ENCODE measurements at places on chromosomes 3 and 15.
A peak's percentile ranks its signal among the peaks of the same experiment; 100 is the strongest.

DNA sequence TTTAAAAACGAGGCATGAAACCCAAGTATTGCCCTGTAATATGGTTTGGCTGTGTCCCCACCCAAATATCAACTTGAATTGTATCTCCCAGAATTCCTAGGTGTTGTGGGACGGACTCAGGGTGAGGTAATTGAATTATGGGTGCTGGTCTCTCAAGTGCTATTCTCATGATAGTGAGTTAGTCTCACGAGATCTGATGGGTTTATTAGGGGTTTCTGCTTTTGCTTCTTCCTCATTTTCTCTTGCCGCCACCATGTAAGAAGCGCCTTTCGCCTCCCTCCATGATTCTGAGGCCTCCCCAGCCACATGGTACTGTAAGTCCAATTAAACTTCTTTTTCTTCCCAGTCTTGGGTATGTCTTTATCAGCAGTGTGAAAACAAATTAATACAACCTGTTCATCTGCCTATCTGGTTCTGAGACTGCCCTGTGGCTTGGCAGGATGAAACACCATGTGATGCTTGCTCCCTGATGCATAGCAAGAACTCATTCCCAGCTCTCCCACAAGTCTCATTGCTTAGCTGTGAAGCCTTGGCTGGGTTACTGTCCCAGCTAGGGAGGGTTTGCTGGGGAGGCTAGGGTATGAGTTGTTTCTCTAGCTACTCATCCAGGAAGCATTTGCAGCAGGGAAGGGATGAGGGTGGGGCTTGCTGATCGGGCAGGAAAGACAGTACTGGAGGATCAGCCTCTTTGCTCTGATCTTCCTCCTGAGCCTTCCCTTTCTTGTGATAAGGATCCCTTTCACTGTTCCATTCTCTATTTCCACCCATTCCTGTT lies 3.7 kb upstream of the SQOR start:
- no peak for DNase-seq

DNA sequence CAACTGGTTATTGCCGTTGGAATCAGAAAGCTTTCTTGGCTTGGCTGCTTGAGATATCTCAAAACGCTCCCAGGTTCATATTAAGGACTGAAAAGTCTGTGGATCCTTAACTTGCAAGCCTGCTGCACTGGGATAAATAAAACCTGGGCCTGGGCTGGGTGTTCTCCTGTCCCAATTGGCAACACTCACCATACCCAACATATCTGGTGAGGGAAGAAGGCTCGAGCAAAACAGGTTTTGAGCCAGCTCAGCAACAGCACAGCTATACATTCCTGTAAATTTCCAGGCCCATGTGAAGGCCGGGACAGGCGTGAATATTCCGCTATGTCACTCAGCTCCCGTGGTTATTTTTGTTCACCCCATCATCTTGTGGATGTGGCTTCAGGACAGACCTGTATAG lies 169.0 kb upstream of the BCL6 start:
- DNase-seq: no peak

- no peak for DNase-seq
Observed at GRCh38 chr15:45441036-45441435, 62.7 kb upstream of the GATM start.

DNA sequence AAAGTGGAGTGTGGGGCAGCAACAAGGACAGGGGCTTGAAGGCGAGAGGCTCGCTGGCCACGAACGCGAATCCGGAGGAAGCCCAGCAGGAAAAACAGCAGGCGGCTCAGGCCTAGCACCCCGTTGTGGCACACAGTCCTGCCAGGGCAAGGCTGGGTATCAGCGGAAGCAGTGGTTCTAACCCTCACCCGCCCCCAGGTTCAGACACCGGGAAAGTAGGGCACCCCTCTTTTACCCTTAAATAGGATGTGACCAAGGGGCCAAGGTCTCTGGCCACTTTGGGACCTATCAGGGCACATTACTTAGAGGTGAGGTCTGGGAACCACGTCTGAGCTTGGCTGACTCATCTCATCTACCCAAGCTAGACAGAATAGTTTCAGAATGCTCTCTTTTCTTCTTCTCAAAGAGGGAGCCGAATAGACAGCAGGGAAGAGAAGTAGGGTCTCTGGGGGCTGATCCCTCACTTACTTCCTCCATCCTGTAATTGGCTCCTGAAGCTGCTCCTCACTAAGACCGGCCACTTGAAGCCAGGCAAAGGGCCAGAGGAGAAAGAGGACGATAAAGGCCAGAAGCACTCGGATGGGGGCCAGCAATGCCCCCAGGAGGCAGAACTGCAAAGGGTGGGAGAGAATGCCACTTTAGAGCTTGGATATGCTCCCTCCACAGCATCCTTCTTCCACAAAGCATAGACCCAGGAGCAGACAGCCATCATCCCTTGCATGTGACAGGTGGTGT lies 1.7 kb downstream of the LPCAT4 start:
- peak; percentile 13 for DNase-seq

GRCh38 chr15:38740206-38740605 lies 175.6 kb upstream of the RASGRP1 start:
- no peak for DNase-seq

DNA sequence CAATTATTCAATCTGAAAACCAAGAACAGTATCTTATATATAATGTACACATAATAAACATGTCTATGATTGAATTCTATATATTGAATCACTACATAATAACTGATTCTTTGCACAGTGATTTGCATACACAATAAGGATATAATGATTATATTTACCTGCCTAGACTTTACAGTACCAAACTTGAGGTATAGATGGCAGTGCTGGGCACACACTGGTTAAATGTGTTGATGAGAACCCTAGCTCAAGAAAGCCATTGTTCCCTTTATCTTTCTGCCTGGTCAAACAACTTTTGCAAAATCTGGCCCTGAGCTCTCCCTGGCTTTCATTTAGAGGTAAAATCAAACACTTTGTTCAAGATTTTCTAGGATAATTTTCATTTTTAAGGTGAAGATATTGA lies 697.7 kb downstream of the TUSC7 start:
- no peak for DNase-seq

GRCh38 chr3:128632301-128632700 lies 18.3 kb downstream of the RPN1 start:
- no peak for DNase-seq

DNA sequence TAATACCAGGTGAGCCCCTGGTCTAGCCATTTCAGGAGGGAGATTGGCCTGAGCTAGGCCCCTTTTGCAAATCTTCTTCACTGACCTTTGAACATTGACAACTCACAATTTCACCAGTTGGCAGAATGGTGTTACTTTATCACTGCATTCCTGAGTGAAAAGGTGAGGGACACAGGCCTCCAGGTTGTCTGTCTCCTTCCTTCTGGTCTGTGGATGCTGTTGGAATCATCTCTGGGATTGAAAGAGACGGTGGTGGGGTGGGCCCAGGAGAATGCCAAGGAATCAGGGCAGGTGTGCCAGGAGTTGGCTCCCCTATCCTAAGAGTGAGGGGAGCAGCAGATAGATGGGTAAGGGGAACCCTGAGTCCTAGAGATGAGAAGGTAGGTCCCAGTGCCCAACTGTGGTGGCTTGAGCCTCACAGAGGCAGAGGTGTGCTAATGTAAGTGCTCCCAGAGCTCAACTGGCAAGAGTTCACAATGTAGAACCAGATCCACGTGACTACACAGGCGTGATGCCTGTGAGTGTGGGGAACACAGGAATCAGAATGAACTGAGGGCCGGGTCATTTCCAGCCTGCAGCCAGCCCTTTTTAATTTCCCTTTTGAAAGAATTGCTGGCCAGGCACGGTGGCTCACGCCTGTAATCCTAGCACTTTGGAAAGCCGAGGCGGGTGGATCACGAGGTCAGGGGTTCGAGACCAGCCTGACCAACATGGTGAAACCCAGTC lies 11.2 kb downstream of the C3orf62 start:
- no peak for DNase-seq

GRCh38 chr3:138148503-138148902 lies 16.3 kb upstream of the A4GNT start:
- DNase-seq: no peak

- DNase-seq: no peak
Observed at GRCh38 chr3:147269907-147270306, 136.4 kb downstream of the ZIC4 start.

DNA sequence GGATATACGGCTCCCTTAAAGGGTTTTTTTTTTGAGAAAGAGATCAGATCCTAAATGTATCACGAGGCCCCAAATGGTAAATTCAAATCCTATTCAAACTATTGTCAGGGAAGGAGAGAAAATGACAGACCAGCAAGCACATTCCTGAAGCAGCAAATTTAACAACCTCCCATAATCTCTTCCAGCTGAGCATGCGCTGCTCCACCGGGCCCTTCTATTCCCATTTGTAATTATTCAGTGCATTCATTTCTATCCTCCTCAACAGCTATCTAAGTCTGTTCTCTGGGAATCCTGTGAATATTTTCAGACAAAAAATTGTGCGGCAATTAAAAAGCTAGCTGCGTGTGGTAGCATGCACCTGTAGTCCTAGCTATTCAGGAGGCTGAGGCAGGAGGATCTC lies 43.2 kb downstream of the MAGI1 start:
- DNase-seq: no peak

DNA sequence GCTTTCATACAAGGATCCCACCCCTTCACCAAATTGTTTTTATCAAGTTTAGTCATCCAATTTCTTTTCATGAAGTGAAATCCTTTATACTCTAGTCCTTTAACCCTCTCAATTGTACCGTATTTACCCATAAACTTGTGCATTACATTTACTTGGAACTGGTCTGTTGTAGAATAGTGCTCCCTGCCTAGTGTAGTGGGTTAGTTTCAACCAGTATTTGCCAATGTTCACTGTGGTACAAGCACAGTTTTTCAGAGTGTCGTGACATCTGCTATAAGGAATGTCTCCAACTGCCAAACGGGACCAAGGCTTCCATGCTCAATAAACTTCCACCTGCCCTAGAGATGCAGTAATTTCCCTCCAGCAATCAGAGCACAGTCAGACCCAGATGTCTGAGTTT lies 211.9 kb downstream of the KCNAB1 start:
- no peak for DNase-seq

DNA sequence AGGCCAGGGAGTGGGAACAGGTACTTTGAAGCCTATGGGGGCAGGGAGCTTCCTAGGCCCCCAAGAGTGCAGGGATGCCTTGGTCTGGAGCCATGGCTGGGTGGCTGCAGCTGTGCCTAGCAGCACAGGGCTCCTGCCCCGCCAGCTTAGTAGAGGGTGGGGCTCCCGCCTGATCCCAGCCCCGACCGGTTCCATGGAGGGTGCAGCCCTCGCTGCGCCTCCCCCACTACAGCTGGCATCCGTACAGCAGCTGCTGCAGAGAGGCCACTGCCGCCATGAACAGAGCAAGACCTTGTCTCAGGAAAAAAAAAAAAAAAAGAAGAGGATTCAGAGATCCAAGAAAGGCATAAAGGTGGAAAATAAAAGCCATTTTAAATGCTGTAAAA lies 277.2 kb downstream of the UBE2E2 start:
- no peak for DNase-seq

DNA sequence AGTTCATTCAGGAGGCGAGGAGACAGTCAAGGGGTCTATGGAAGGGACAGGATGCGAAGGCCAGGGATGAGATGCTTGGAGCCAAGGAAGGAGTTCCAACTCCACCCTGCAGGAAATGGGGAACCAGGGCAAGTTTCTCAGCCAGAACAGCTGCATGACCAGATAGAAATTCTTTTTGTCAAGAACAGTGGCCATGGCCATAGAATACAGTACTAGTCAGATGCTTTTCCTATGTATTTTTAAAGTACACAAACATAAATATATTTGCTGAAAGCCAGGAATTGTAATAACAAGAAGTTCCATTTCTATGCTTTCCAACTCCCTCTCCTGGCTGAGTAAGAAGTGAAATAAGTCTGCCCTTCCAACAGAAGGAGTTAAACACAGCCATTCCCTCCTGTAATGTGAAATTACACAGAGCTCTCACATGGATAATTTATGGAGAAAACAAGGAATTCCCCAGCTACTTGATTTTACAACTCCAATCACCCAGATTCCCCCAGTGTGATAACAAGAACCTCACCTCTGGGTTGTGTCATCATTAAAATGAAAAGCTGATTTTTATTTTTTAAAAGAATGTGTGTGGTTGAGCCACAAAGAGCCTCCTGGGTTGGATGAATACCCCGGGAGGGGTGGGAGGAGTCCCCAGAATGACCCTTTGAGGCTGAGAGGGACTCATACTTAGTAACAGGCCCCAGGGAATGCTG lies 124.6 kb upstream of the ARHGEF3 start:
- DNase-seq: no peak

- DNase-seq: no peak
Observed at GRCh38 chr15:52109559-52110451, 2.8 kb downstream of the BCL2L10 start.

- DNase-seq: no peak
Observed at GRCh38 chr3:113214917-113215595, 3.7 kb downstream of the BOC start.

GRCh38 chr3:50001511-50001910 lies 61.6 kb downstream of the RBM6 start:
- no peak for DNase-seq

DNA sequence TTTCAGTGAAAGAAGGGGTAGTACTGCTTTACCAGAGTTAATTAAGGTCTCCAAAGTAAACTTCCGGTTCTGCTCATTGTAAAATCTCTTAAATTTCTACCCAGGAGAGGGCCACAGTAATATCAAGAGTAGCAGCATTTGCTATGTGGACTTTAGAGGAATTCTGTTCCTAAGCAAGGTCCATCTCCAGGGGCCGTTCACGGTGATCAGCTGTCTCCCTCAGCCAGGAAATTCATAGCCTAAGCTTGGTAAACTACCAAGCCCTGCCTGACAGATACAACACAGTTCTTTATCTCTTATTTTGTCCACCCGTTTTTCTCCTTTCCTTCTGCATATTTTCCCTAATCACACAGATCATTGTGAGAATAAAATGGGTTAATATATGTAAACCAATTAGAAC lies 2.3 kb downstream of the DUT start:
- no peak for DNase-seq

GRCh38 chr15:96484830-96485229 lies 154.3 kb downstream of the NR2F2 start:
- DNase-seq: no peak

DNA sequence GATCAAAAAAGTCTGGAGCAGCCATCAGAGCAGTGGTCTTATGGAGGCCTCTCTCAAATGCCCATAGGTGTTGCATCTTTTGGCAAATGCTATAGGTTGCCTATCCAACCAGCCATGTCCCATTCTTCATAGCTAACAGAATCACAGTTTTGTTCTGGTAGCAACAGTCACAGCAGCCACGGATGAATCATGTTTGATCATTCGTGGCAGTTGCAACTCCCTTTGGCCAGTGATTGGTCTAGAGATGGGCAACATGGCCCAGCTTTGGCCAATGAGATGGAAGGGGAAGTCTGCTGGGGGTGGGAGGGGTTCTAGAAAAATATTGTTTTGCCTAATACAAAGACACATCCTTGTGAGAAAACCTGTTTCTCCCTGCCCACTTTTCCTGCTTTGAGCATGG lies 50.3 kb upstream of the PPP2R3A start:
- no peak for DNase-seq

GRCh38 chr15:32987067-32987466 lies 207.4 kb downstream of the FMN1 start:
- DNase-seq: no peak
